ENCODE measurements at places on chromosomes 13 and 19.

DNA sequence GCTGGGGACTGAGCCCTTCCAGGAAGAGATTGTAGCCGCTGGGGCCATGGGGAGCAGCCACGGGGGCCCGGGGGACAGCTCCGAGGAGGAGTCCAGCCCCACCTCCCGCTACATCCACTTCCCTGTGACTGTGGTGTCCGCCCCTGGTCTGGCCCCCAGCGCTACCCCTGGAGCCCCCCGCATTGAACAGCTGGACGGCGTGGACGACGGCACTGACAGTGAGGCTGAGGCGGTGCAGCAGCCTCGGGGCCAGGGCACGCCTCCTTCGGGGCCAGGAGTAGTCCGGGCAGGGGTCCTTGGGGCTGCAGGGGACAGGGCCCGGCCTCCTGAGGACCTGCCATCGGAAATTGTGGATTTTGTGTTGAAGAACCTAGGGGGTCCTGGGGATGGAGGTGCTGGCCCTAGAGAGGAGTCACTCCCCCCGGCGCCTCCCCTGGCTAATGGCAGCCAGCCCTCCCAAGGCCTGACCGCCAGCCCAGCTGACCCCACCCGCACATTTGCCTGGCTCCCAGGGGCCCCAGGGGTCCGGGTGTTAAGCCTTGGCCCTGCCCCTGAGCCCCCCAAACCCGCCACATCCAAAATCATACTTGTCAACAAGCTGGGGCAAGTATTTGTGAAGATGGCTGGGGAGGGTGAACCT lies 9.6 kb downstream of the IGFLR1 start:
- no peak for DNase-seq

DNA sequence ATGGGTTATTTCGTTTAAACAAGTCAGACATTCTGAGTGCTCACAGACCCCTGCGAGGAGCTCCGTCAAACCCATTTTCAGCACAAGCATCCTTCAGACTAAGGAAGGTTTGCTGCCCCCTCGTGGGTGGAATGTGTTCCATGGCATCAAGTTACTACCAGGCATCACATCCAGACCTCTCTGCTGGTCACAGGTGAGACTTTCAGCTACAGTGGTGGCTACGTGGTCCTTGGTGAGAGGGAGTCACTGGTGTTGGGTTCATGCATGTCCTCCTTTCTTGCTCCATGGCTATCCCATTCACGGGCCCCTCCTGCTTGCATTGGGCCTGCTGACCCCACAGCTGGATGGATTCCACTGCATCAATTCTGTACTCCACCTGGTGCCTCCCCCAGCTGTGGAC lies 9.1 kb upstream of the LILRB5 start:
- peak; percentile 63 for DNase-seq

DNA sequence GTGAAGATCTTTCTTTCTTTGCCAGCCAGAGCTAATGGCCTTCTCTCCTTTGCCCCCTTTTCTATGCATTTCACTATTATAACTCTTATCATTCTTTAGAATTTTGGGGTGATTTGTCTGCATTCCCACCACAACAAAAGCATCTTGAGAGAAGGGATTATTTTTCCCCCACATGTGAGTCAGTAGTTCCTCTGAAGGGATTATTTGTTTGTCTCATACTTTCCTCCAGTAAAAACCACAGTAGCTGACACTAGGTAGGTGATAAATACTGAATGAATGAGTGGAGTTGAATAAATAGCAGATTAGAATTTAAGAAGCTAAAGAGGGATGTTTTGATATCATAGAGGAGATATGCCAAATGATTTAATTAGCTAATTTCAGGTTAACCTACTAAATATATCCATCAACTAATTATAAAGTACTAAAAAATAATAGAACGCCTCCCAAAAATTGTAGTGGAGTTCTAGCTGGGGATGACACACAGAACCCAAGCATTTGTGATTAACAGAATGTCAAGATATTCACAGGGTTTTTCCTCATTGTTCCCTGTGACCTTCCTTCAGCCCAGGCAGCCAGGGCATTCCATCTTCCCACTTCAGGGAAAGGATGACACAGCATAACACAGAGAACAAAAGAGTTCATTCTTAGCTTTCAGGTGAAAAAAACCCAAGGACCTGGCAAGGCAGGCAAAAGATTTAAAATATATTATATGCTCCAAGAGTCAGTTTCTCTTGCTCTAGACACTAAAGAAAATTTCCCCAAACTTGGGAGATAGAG lies 3.5 kb upstream of the TBC1D4 start:
- DNase-seq, result no peak

- no peak for DNase-seq
Observed at GRCh38 chr13:42847891-42848663, 66.7 kb downstream of the FAM216B start.

- DNase-seq, result no peak
Observed at GRCh38 chr13:31007417-31007816, 75.0 kb downstream of the TEX26 start.

DNA sequence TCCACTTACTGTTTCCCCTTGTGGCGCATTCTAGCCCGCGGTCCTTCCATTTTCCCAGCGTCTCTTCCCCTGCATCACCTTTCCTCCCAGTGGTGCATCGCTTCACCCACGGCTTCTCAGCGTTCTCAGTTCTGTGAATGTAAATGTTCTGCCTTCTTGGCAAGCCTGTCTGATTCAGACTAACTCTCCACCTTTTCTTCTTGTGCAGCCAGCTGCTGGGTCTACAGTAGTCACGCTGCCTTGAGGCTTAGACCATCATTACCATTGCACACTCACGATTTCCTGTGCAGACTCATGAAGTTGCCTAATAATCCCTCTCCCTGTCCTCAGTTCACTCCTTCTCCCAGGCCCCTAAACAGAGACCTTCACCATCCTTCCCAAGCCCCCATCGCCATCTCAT lies 75.0 kb downstream of the DHRS12 start:
- DNase-seq, result no peak

DNA sequence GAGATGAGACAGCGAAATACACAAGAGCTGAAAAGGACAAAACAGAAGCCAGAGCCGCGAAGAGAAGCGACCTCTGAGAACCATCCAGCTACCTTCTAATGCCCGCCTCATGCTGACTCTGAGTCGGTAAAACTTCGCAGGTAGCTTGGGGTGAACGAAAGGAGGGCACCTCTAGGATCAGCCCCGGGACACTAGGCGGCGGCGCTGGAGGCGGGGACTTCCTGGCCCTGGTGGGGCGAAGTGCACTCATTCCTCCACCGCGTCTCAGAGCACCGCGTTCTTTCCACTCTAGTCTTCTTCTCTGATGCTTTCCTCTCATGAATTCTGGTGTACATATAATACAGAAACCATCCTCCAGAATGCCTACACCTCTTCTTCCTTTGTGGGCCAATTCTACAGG lies 50.1 kb downstream of the KL start:
- no peak for DNase-seq

DNA sequence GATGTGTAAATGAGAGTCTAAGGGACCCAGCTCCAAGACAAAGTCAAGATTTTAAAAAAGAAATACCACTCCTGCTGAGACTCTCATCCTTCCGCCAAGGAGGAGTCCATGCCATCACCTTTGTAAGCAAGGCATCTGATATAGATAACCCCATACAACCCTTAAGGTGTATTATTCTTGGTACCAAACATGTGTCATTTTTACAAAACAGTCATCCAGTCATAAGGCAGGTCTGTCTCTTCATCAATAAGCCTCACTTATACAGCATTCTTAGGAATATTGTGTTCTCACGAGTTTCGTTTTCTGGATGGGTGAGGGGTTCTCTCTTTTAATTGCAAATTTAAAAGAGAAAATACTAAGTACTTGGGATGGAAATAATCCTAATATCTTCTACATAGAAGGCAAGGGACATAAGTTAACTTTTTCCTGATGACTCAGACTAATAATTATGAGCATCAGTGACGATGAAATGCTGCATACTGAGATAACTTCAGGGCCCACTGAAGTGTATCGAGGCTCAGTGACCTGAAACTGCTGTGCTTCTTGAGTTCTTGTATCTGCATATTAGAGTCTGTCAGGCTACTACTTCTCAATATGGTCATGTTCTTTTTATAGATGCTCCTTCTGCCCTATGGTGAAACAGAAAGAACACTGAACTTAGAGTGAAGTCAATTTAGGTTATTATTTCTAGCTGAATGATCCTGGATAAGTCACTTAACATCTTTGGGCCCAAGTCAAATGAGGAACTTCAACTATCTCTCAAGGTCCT lies 166.6 kb downstream of the KLF12 start:
- no peak for DNase-seq

- no peak for DNase-seq
Observed at GRCh38 chr19:29934781-29935180, 7.3 kb upstream of the URI1 start.

DNA sequence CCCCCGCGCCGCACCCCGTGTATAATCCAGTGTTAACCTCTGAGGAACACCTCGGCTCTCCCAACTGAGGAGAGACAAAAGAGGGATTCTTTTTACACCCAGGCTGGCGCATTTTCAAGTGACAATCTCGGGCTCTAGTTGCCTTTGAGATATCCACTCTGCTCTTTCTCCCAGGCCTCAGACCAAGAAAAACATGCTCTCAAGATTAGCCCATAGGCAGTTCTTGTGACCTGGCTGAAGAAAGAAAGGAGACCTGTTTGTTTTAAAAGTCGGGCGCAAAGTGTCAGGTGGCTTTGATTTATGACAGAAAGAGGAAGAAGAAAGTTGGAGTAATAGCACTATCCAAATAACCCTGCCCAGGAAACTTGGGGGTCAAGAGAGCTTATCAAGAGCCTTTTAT lies 27.3 kb downstream of the SHISA2 start:
- no peak for DNase-seq

DNA sequence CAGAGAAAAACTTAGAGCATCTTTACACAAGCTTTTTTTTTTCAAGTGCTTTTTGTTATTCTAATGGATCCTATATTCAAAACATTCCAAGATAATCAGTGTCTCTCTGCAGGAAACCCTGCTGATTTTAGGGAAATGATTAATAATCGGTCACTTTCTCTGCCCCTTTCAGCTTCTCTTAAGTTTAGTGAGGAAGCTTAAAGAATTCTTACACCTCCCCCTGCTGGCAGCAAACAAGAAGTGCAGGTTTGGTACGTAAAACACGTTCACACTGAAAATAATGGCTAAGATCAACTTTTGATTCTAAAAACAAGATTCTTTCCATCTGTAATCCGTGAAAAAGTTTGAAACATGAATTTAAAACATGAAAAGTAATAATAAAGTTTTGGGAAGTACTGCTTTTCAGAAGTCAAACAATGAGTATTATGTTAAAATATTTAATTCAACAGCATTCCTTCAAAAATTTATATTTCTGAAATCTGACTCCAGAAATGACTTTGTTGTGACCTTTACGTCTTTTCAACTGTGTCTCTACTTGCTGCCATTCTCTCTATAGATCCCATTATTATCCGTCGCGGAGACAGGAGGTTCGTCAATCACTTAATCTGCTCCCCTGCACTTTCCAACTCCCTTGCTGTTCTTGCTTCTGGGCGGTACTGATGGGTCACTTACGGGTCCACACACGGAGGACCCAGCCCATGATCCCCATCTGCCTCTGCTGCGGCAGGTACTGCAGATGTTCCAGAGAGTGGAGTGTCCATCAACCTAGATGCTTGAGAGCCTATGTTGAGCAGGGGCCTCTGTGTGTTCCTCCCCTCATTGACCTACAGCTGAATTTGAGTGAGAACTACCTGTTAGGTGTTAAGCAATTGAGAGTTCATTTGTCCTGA lies 203.1 kb upstream of the EDNRB start:
- peak; percentile 11 for DNase-seq

DNA sequence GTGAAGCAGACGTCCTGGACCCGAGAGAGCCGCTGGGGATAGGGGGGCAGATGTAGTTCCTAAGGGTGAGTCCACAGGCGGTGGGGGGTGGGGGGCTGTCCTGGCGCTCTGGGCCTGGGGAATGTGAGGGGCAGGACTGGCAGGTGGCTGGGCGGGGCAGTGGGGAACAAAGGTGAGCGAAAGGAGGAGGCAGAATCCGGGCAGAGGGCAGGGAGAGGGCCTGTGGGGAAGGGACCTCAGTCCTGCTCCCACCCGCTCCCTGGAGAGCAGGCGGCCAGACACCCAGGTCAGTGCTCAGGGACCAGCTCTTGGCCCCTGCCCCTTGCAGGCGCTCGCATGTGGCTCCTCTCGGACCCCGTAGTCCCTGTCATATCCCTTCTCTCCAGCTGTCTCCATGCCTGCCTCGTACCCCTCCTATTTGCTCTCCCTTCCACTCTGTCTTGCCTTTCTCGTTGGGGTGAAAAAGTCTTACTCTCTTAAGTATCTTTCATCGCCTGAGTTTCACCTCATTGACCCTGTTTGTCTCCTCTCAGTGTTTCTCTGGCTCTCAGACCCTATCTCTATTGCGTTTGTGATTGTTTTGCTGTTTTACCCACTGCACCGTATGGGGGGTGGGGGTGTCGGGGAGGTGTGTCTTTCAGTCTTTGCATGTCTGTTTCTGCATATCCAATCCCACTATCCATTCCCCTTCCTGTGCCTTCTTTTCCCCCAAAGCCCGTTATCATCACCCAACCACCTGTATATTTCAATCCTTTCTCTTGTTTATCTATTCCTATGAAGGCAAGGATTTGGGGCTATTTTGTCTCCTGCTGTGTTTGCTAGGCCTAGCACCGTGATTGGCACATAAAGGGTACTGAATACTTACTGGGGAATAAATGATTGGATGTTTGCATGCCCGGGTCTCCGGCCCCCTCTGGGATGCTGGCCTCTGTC lies 5.8 kb downstream of the SPHK2 start:
- DNase-seq, result no peak

- DNase-seq, result no peak
Observed at GRCh38 chr19:33429891-33430673, 56.6 kb downstream of the CEBPG start.

GRCh38 chr13:48094404-48094780 lies 512 bp downstream of the MED4 start:
- DNase-seq, result no peak

GRCh38 chr19:2195914-2196313 lies 32.2 kb downstream of the DOT1L start:
- DNase-seq, result no peak

DNA sequence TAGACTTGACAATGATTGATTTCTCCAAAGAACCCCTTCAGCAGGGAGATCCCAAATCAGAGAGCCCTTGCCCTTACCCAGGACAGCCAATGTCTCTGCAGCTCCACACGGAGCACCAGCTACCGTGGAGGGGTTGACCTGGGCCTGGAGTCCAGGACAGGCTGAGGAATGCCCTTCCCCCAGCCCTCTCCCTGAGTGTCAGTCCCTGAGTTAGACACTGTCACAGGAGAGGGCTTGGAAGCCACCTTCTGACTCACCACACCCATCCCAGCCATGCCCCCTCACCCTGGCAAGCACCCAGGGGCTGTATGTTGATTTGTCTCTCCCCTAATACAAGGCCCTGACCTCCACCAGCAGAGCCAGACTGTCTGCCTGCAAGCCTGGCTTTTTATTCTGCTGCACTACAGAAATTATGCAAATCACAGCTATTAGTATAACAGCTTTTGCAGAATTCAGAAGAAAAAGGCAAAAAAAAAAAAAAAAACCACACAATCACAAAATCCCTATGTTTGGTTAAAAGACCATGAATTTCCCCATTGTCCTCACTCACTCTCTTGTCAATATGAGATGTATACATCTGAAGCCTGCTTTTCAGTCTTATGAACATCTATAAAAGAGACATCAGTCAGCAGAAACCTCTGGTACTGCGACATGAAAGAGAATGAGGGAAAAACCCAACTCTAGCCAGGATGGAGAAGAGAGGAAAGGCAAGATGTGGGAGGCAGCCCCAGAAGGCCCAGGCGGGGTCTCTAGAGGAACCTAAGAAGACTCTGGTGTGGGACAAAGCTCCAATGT lies 240.7 kb downstream of the UQCRFS1 start:
- no peak for DNase-seq
